ENCODE measurements at places on chromosomes 2 and 18.

DNA sequence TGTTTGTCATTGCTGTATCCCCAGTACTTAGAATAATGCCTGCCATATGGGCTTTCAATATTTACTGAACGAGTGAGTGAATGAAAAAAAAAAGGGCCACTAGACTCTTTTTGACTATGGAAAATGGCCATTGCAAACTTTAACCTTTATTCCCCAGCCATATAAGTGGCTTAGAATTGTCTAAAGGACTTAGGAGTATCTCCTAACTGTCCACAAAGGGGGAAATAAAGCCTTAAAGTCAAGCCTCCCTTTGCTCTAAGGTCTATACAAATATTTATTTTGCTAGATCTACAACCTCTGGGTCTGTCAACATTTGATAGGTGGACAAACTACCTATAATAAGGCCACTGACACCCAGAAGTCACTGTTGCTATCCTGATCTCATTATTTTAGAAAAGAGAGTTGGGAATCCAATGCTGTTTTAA, 25.7 kb downstream of the UPP2 start:
- no peak for DNase-seq

GRCh38 chr2:219441451-219442255, 7.0 kb downstream of the SPEG start:
- DNase-seq, result peak; percentile 40

DNA sequence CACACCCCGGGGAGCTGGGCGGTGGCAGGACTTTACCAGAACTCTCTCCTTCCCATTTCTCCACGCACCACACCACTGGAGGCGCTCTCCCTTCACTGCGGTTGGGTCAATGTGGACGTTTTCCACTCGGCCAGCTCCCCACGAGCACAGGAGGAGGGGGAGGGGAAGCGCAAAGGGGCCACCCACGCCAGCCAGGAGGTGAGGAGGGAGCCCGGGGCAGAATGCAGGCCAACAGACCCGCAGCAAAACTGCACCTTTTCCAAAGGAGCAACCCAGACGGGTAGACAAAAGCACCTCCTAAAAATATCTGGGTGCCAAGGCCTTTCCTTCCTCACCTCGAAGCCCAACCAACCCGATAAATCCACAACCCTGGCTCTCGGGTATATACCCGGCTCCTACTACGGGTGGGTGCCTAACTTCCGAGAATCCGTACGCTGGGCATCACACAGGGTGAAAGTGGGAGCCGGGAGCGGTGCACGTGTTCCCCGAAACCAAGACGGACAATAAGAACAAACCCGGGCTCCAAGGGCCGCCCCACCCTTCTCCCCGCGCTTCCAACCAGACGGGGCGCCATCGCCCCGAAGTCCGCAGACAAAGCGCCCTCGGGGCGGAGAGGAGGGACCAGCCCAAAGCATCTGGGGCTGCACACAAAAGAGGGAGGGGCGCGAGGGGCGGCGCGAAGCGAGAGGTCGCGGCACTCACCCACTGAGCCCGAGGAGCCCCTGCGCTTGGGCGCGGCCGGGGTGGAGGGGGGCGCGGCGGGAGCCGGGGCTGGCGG, 1.0 kb downstream of the RTN4 start:
- DNase-seq, result peak; percentile 29

DNA sequence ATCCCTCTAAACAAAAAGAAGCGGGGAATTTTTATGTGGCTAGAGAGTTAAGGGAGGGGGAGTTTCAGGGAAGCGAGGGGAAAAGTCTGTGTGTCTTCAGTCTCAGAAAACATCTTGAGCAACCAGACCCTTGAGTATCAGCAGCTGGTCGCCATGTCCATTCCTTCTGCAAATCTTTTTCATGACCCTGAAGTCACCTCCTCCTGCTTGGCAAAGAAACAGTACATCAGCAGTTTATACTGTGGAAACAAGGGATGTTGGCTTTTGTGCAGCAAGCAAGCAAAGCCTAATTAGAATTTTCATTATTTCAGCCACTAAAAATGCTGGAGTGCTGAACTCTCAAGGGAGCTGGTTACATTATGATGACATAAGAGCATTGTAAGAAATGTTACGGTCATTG, 187.4 kb upstream of the SLC8A1 start:
- no peak for DNase-seq

DNA sequence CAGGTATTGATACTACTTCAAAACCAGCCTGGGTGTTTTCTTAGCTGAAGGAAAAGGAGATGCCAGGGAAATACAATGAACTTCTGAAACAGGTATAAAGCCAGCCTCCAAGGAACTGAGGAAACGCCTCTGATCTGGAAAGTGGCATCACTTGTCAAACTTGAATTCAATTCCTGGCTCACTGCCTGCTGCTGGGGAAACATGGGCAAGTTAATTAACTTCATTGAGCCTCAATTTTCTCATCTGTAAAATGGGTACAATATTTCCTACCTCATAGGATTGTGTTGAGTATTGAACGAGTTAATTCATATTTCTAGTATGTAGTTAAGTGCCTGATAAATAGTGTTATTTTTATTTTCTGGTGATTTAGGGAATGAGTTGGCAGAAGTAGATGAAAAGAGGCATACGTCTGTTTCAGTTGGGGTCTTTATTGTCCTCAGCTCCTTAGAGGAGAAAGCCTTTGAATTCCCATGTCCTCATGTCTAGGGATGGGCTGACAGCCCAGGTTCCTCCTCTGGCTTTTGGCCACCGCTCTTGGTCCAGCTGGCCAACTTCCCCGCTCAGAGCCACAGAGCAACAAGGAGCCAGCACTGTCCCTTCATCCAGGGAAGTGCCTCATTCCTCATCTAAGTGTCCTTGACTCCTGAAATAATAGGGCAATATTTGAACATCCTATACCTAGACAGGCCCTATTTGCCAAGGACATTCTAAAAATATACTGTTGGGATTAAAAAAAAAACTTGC, 210.5 kb upstream of the GATA6 start:
- no peak for DNase-seq
